ENCODE measurements at places on chromosomes 3 and 15.

GRCh38 chr3:66991459-66991858 is 6.6 kb upstream of the KBTBD8 start:
- DNase-seq = no peak

DNA sequence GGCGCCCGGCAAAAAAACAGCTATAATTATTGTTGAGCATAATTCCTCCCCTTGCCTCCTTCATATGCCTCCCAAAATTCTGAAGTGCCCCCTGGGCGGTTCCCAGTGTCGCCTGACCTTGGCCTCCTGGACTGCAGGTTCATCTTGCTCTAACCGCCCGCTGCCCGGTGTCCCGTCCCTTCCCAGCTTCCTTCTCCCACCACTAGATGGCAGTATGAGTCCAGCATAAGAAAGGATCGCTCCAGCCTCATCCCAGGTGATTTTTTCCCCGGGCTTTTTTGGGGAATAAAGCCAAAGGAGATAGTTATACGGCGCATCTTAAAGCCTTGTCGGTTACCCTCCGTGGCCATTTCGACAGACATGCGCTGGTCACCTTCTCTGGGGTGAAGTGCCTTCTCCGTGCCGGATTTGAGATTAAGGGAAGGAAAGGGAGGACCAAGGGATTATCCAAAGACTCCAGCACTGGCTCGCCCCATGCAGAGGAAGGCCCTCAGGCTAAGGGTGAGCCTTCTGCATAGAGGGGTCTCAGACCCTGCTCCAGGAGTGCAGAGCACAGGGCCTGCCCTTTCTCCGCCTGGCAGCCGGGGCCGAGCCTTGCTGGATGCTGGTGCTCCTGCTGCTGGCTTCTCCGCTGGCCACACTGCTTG is 45.8 kb upstream of the TRA2B start:
- no peak for DNase-seq

GRCh38 chr3:71601811-71602210 is 18.3 kb upstream of the FOXP1 start:
- DNase-seq = no peak

- no peak for DNase-seq
Measured at GRCh38 chr15:37032091-37032775, 68.1 kb downstream of the MEIS2 start.

DNA sequence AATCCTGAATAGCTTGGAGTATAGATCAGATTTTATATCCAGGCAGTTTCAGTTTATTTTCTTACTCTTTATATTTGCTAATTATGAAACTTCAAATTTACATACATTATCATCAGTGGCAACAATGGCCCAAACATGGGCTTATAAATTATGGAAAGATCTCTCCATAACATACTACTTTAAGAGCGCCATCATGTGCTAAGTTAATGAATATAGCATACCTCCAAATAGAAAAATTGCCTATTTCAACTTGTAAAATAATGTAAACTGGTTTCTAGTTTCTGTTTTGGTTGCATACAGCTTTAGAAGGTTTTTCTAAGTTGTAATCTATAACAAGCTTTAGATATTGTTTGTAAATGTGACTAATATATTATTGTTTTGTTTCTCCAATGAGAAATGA is 531.3 kb upstream of the UBE2E2 start:
- no peak for DNase-seq

Data from stimulated activated CD8-positive, alpha-beta memory T cell treated with anti-CD3 and anti-CD28 coated beads, Interleukin-15, amount 100 ng/mL, for 24 hours (primary cell).